ENCODE measurements at places on chromosomes 5 and 9.
A peak's percentile ranks its signal among the peaks of the same experiment; 100 is the strongest.

DNA sequence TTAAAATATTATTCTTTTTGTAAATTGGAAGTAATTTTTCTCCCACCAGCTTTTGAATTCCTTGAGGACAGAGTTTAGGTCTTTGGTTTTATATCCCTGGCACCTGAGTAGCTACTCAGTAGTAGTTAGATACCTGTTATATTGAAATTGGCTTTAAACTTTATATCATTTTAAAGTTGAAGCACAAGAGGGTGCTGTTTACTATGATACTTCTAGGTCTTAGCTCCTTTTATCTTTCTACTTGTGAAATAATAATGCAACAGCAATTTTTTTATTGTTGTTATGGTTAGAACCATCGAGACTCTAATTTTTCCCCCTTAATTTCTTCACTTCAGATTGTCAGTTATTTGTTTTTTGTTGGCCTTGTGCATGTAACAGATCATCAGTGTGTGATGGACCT, 46.3 kb downstream of the AP3S1 start:
- peak; percentile 48 for DNase-seq

GRCh38 chr5:133032852-133033742, 6.7 kb upstream of the ZCCHC10 start:
- DNase-seq = no peak

DNA sequence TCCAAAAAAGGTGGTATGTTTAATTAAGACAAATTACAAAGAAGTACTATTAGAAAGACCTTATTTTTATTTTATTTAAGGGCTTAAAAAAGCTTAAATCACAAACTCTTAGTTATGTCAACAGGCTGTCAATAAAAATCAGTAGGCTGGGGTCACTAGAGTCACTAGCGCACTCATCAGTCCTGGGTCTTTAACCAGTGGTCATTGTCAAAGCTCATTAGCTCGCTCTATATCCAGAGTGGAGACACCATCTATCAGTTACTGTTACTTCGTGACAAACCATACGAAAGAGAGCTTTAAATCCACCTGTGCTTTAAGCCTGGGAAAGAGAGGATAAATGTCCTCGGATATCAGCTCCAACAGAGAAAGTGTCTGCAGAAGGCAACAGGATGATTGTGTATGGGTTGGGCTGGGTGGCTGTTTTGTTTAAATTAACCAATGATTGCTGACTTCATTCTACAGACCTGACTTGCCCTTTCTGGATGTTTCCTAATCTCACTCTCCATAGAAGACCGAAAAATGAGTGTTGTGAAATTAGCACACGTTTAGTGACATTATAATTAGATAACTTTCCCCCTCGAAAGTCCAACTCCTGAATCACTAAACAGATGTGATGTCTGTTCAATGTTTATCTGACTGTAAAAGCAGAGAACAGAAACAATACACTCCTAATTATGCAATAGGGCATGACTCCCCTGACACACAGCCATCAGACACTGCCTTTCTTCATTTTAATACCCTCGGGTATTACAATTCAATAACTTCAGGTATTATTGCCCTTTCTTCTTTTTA, 123.6 kb upstream of the TNPO1 start:
- peak; percentile 83 for DNase-seq

- peak; percentile 32 for DNase-seq
Measured at GRCh38 chr5:60507687-60508086, 192.3 kb downstream of the DEPDC1B start.

GRCh38 chr9:109120204-109120789, 550 bp upstream of the TMEM245 start:
- no peak for DNase-seq
